Ecto neural progenitor cell (in vitro differentiated cells): ENCODE measurements at places on chromosomes 1 and 21.

GRCh38 chr1:192954705-192955265 is 104.4 kb downstream of the UCHL5 start:
- DNase-seq = no peak

GRCh38 chr1:201696217-201696761 is 132.7 kb upstream of the IPO9 start:
- DNase-seq = no peak

- no peak for DNase-seq
Measured at GRCh38 chr1:44655609-44656008, 18.7 kb downstream of the TMEM53 start.

- no peak for DNase-seq
Measured at GRCh38 chr1:221773383-221773782, 31.5 kb upstream of the DUSP10 start.
